ENCODE measurements at places on chromosomes 7 and 10.
A peak's percentile ranks its signal among the peaks of the same experiment; 100 is the strongest.

DNA sequence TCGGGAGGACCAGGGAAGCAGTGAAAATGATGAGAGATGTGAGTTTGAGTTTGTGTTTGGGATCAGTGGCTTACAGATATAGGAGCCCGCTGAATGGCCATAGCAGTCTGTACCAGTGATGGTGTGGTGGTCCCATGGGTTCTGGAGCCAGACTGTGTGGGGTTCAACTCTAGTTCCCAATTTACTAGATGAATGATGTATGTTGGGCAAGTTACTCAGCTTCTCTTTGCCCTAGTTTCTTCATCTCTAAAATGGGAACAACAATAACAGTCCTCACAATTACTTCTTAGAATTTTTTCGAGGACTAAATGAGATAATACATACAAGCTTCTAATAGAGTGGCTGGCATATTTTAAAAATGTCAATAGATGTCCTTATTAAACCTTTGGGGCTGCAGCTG, 184.4 kb downstream of the WNT2 start:
- DNase-seq: no peak

DNA sequence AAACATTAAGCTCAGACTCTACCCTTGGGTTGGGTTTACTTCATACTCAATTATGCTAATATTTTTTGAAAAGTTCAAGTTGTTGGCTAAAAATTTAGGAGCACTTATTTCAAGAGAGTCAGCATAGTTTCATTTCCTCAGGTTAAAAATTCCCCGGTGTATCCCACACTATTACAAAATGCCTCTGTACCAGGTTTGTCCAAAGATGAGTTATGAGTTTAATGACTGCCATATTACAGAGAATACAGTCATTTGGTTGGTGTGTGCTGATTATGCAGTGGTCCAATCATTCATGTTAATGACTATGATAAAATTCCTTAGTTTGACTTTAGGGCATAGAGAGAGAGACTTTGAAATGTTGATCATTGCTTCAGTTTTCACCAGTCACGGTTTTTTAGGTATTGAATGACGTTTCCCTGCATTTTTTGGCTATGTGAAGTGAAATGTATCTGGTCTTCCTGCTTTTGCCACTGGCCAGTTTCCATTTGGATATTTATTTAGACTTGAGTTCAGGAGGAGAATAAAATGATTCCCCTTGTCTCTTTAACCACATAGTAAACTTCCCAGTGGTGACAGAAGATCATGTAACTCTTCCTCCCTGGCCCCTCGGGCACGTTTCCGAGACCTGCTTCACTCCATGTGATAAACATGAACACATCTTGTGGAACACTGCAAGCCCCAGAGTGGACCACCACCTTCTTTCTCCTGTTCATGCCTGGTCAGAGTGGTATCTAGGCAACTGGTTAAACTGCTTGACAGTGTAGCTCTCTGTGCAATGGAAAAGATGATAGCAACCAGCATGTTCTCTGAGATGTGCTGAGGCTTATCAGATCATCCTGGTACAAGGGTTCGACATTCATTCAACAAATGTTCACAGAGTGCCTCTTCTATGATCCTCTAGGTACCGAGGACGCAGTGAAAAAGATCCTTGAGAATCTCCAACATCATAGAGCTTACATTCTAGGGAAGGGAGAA, 153.6 kb downstream of the CACNB2 start:
- no peak for DNase-seq

GRCh38 chr7:24966802-24967201, 13.2 kb downstream of the OSBPL3 start:
- no peak for DNase-seq

DNA sequence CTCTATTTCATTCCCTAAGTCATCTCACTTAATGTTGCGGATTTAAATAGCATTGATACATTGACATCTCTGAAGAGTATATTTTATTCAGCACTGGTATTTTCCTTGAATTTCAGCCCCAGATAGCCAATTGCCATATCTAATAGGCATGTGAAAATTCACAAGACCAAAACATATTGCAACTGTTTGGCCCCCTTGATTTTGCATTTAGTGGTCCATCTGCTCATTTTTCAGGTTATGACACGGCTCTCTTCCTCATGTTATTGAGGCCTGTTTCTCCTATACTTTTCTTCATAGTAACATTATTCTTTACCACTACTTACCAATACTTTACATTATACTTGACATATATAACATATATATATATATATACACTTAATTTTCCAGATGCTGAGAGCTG, 43.7 kb downstream of the MKLN1 start:
- no peak for DNase-seq

DNA sequence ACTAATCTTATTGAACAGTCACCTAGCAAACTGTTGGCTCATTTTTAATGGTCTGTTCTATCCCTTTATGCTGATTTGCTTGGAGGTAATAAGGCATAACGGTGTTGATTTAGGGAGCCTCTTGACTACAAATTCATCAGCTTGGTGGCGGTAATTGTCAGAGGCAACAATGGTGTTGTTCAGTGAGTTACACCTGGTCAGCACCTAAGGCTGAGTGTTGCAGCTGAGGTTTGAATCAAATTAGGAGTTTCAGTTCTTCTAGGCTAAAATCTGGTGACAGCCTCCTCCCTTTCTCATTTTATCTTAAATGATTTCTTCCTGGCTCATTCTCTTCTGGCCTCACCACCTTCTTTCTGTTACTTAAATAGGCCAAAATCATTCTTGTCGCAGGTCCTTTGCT, 42.3 kb upstream of the SP8 start:
- no peak for DNase-seq

DNA sequence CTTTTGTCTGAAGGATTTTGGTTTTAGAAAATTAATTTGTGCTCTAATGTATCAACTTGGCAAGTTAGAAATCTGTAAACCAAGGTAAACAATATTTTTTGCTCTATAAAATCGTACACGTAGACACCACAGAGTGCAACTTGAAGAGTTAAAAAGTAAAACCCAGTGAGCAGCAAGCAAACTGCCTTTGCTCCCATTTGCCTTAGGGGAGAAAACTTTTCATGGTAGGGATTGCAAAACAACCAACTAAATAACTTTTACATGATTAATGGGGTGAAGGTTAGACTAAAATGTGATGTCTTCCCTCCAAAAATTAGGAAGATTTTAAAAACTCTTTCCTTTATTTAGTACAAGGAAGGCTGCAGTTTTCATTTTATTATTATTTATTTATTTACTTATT, 224.2 kb upstream of the LYZL1 start:
- DNase-seq: no peak

- DNase-seq: no peak
Observed at GRCh38 chr10:55740110-55740509, 620.9 kb downstream of the ZWINT start.

- no peak for DNase-seq
Observed at GRCh38 chr10:110408203-110408871, 89.4 kb upstream of the DUSP5 start.

DNA sequence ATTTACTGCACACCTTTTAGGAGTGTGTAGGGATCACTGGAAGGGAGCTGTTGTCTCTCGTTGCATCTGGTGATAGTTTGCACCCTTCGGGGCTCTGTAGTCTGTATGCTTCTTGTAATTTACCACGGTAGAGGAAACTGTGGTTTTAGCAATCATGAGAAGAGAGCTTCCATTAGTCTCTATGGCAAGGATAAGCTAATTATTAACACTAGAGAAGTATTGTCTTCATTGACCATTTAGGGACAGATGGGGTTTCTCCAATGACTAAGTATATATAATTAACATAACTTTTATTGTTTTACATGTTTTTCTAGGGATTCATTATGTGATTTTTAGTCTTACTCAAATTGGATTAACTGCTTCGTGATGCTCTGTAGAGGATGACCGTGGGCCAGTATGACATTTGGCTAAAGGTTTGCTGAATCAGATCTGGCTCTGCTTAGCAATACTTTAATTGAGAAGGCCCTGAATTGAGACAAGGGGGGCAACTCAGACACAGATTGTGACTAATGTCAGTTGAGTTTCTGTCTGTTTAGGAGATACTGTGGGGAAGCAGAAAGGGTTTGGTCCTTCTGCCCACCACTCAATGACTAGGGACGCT, 8.7 kb downstream of the SLC18A2 start:
- no peak for DNase-seq

DNA sequence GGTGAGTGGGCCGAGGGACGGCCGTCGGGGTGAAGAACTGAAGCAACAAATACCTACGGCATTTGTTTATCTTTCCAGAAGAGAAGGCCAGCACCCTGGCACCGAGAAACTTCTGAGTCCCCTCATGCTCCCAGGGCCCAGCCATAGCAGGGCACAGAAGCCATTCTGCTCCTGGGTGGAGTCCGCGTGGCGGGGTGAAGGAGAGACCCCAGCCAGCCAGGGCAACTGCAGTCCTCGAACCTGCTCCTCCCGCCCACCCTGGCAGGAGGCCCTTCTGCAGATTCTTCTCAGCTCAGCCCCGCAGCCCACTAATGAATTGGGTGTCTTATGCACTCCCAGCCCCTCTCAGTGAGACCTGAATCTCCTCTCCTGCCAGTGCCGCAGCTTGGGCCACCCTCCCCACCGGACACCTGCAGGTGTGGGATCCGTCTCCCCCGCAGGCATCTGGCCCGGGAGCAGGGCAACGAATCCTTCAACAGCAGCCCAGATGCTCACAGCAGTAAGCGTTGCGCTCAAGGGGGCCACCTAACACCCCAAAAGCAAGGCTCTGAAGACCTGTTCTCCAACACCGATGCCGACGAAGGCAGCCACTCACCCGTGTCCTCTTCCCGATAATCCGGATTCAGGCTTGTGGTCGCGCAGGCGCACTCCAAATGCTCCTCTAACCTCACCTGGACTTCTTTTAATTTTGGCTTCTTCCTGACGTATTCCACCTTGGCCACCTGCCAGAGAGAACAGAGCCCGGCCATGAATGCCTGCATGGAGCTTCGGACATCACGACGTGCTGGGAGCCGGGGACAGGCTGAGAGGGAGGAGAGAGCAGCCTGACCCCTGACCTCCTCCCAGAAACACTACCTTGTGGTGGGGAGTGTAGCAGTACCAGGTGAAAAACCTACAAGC, 18.9 kb downstream of the PDGFA start:
- no peak for DNase-seq

DNA sequence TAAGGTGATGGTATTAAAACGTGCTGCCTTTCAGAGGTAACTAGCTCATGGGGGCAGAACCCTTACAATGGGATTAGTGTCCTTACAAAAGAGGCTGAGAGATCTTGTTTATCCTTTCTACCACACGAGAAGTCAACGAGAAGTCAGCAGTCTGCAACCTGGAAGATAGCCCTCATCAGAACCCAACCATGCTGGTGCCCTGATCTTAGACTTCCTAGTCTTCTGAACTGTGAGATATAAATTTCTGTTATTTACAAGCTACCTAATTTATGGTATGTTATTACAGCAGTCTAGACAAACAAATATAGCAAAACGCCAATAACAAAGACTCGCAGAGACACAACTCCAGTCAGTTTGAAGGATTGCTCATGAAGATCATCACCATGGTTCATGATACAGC, 157.5 kb upstream of the TMEM106B start:
- DNase-seq: no peak

DNA sequence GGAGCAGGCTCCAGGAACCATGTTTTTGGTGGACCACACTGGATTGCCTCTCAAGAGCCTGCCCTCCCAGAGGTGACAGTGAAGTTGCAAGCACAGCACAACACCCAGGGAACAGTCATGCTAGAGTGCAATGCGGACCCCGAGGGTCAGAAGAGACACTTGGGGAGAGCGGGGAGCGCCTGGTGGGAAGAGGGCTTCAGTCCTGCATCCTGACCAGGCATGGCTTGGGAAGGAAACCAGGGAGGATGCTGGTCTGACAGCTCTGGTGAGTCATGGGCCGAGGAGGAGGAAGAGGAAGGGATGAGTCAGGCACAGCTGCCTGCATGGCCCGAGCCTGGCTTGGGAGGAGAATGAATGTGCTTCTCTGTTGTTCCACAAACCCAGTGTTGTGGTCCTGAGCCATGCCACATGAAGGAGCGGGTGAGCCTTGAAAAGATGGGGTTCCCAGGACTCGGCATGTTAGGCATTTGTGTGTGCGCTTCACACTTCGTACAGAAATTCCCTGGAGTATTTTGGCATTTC, 29.5 kb upstream of the ANKRD2 start:
- DNase-seq: no peak

GRCh38 chr10:132176623-132177500, 9.9 kb upstream of the DPYSL4 start:
- no peak for DNase-seq

GRCh38 chr7:41566581-41566980, 136.3 kb downstream of the INHBA start:
- no peak for DNase-seq

- DNase-seq: no peak
Observed at GRCh38 chr10:89314676-89315075, 12.8 kb downstream of the IFIT2 start.

DNA sequence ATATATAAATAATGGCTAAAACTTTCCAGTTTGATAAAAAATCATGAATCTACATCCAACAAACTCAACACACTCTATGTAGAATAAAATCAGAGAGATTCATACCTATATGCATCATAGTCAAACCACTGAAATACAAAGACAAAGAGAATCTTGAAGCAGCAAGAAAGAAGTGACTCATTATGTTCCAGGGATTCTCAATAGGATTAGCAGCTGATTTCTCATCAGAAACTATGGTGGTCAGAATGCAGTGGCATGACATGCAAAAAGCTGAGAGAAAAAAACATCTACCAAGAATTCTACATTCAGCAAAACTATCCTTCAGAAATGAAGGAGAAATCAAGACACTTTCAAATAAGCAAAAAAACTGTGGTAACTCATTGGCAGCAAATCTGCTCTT, 187.4 kb downstream of the RNLS start:
- DNase-seq: no peak

DNA sequence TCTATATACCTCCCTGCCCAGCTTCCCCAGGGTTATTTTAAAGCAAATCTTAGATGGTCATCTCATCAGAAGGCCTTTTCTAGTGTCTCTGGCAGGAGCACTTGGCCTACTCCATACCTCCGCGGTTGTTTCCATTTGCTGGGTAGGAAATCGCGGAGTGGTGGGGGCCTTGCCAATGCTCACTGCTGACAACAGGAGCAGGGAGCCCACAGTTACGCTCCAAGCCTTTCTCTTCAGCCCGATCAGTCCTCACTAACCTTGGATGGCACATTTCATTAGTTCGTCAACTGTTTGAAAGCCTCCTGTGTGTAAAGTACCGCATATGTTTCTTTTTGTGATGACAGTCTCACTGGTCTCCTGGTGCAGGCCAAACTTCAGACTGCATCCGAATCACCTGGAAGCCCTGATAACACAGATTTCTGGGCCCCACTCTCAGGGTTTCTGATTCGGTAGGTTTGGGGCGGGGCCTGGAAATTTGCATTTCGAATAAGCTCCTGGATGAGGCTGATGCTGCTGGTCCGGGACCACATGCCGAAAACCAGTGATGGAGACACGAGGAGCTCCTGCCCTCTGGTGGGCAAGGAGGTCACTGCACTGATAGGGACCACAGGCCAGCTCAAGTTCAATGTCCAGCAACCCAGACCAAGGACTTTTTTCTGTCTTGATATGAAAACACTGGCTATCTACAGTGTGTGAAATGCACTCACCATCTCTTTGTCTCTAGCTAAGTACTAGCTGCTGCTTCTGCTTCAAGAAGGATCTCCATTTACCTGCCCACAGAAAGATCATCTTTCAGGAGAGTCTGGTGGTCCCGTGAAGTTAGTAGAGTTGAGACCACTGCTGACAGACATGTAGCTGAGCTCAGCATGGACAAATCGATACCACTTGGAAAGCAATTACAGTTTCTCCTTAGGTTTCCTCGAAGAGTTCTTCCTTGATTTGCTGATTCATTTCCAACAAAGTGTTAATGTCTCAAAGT, 14.0 kb downstream of the LRGUK start:
- DNase-seq: peak; percentile 36
